ELR (cell line): ENCODE measurements at places on chromosomes 2 and 18.

GRCh38 chr2:128736689-128737545, 418.2 kb upstream of the HS6ST1 start:
- DNase-seq, result peak; percentile 30

DNA sequence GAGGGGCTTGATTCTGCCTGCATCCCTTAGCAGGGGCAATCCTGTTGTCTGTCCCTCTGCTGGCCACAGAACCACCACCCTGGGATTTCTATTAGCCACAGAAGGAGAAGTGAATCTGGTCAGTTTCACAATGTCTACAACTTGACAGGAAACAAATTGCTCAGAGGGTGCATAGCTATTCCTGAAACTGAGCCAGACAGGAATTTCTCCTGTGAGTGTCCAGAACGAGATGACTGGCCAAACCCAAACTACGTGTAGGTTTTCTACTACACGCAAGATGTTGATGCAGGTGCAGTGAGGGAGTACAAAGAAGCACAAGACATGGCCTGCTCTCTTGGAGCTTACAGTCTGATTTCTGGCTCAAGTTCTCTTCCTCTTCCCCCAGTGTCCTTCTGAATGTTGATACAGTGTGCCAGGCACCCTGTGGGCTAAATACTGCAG, 201.9 kb downstream of the CLIP4 start:
- peak; percentile 38 for DNase-seq

DNA sequence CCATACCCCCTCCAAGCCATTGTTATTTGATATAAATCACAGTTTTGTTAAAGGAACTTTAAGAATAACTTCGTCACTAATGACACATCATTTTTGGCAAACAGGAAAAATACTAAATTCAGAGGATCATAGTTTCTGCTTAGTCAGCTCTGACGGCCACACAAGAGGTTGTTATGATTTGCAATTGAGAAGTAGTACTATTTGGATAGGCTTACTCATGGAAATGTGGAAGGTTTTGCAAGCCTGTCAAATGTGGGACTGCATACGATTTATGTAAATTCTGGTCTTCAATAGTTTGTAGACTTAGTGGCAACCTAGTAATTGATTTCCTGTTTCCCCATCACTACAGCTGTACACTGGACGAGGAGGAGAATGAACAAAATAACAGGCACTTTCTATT, 108.1 kb downstream of the ARHGEF33 start:
- peak; percentile 89 for DNase-seq

- DNase-seq, result no peak
Observed at GRCh38 chr18:35923939-35924684, 48.4 kb upstream of the RMP24 start.
